ENCODE measurements at places on chromosomes 1 and 21. TPM values are rescaled to one million over a fixed set of nuclear protein-coding genes. Genes with fewer than 3 reads are reported as not detected.

The GBP4 gene
- total RNA-seq = 3.1 TPM

- no peak for DNase-seq
Observed at GRCh38 chr1:203286161-203286984, 18.9 kb upstream of the BTG2 start.

DNA sequence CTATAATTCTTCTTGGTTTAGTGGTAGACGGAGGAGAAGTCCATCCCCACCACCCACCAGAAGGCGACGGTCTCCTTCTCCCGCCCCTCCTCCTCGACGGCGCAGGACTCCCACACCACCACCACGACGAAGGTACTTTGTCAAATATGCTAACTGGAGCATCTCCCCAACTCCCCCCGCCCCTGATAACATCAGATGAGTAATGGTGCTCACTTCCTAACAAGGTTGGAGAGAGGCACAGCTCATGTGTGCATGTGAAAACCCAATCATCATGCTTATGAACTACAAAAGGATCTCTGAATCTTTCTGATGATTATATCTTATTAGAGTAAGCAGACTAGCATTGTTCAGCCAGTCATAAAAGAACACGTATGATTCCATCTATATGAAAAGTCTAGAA lies 23.7 kb downstream of the SRRM1 start:
- no peak for DNase-seq

GRCh38 chr1:30492451-30492850 lies 230.9 kb downstream of the MATN1 start:
- no peak for DNase-seq

DNA sequence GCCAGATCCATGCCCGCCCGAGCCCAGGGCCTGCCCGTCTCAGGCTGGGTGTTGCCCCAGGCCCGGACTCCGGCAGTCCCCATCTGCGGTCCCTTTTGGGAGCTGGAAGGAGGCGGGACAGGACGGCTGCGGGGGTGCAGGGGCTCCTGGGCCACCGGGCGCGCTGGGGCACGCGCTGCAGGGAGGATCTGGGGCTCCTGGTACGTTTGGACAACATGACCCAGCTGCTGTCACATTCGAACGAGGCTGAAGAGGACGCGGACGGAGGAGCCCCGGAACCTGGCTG lies 6.6 kb upstream of the CALML6 start:
- DNase-seq = no peak
